ENCODE measurements at places on chromosomes 1 and 21. TPM values are rescaled to one million over a fixed set of nuclear protein-coding genes. Genes with fewer than 3 reads are reported as not detected.

The A3GALT2 gene
- total RNA-seq = not detected

The TRIM67 gene
- total RNA-seq = not detected

The SGIP1 gene
- not detected for total RNA-seq

The ATP8B2 gene
- total RNA-seq = 117 TPM

The PLA2G2D gene
- total RNA-seq = not detected

The POGK gene
- 37.8 TPM for total RNA-seq

The UBXN10 gene
- total RNA-seq = not detected

DNA sequence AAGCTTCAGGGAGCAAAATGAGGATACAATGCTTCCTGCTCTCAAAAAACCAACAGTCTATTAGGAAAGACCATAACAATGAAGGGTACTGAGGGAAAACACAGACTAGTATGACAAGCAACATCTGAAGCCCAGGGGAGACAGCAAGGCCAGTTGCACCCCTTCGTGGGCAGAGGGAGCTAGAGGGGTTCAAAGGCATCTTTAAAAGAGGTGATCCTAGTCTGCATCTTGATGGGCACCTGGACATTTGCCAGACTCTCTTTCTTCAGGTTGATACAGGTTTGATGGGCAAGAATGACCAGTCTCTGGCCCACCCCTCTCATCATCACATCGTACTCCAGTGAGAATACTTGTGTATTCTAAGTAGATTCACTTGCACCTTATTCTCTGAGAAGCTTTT, 177.7 kb downstream of the VAV3 start:
- peak overlapping the region; percentile 47 for H3K27ac ChIP-seq
- H3K4me1 ChIP-seq = peaks cover 19% of the 10 kb centered on the region
- H3K27me3 ChIP-seq = no peaks in the 10 kb centered on the region
- H3K4me3 ChIP-seq = no peak overlapping the region
- H3K36me3 ChIP-seq = no peaks in the 10 kb centered on the region

DNA sequence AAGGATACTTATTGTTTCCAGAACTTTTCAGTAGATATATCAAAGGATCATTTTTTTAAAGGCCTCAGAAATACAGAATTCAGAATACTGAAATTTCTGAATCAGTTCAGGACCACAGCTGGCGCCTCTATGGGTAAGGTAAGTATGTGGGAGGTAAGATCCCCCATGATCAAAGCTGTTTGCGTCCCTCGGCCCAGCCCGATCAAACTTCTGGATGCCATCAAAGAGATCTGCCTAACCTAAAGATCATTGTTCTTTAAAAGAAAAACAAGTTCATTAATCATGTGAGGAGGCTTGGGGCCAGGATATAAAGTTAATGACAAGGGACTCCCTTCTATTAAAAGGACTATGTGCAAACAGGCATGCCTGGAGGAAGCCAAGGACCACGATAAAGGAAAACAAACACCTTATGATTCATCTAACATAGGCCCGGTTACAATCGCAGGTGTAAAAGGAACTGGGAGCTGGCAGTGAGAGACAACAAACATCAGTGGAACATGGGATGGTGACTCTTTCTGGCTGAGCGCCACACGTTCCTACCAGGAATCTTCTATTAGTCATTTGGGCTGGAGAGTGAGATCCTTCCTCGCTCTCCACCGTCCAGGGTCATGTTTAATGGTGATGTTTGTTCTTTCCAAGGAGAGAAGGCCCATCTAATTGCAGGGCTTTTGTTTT, 2.8 kb upstream of the BACE2 start:
- H3K4me1 ChIP-seq = no peaks in the 10 kb centered on the region
- H3K27me3 ChIP-seq = no peaks in the 10 kb centered on the region
- H3K27ac ChIP-seq = no peak overlapping the region

DNA sequence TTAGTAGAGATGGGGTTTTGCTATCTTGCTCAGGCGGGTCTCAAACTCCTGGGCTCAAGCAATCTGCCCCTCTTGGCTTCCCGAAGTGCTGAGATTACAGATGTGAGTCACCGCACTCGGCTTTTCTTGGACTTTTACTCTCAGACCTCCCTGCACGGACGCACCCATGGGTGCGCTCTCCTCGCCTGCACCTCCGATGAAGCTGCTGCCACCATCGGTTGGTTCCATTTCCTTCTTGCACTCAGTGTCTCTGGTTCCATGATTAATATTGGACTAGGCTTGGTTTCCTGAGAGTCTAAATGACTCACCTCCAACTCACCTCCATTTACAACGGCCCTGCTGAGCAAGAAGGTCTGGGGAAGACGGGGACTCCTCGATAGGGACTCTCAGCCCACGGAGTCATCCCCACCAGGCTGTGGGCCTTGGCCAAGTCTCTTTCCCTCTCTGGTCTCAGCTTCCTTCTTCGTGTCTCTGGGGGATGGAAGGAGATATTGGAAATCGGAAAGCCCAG, 6.7 kb upstream of the TNFRSF8 start:
- H3K27ac ChIP-seq = no peak overlapping the region
- H3K4me3 ChIP-seq = no peak overlapping the region

- H3K27ac ChIP-seq = no peak overlapping the region
- H3K4me1 ChIP-seq = no peaks in the 10 kb centered on the region
- H3K27me3 ChIP-seq = no peaks in the 10 kb centered on the region
- no peaks in the 10 kb centered on the region for H3K36me3 ChIP-seq
These were observed 51.3 kb downstream of the MAST2 start for GRCh38 chr1:45854724-45855123.

DNA sequence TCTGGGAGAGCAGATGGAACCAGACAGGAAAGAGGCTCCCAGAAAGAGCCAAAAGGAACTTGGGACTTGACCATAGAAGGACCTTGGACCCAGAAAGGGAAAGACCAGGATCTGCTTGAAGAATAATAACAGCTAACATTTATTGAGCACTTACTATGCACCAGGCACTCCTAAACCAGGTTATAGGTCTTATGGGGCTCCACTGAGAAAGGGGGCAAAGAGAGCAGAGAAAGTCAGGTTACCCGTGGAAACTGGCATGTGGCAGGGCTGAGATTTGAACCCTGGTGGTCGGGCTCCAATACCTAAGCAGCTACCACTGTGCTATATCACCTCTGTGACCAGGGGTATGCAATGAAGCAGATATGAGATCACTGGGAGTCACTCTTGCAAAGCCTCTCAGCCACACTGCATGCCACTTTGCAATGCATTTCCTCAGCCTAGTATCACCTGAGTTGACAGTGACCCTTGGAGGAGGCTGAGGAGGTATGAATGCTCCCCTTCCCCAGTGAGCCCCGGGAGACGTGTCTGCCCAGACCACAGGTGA, 37.8 kb downstream of the HSPG2 start:
- no peaks in the 10 kb centered on the region for H3K27me3 ChIP-seq
- H3K4me3 ChIP-seq = no peak overlapping the region
- peaks cover 4% of the 10 kb centered on the region for H3K4me1 ChIP-seq
- H3K27ac ChIP-seq = no peak overlapping the region

DNA sequence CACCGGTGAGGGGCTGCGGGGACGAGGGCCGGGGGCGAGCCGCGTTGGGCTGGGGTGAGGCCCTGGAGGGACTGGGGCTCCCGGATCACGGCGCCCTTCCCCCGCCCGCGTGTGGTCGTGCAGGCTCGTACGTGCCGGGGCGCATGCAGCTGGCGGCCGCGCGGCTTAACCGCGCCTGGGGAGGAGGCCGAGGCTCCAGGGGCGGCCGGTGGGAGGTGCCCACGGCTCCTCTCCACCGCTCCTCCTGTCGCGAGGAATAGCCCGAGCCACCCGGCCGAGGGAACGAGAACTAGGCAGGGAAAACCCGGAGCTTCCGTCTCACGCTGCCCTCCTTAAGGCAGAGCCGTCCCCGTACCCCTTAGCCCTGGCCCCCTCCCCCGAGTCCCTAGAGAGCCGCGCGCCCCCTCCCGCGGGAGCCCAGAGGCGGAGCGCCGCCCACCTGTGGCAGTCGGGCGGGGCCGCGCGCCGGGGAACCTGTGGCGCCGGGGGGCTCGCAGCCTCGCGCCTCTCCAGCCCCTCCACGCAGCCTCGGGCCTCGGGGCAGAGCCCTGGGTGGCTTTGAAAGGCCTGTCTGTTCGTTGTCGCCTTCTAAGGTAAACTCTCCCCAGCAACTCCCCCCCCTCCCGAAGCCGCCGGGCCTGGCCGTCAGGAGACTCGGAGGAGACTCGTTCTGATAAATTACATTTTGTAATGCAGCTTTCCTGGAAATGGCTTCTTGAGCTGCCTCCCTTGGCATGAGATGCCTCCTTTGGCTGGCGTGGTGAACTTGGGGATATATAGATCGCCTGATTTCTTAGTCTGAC, 746 bp downstream of the AK4 start:
- peak; percentile 82 for DNase-seq
- H3K4me3 ChIP-seq = peak overlapping the region; percentile 45
- H3K36me3 ChIP-seq = no peaks in the 10 kb centered on the region

- H3K4me3 ChIP-seq = no peak overlapping the region
- no peaks in the 10 kb centered on the region for H3K36me3 ChIP-seq
- DNase-seq = peak; percentile 18
- H3K4me1 ChIP-seq = no peaks in the 10 kb centered on the region
- no peak overlapping the region for H3K27ac ChIP-seq
These were observed 90.5 kb downstream of the PRDM2 start for GRCh38 chr1:13790290-13791030.
